ENCODE measurements at places on chromosomes 1 and 21.

GRCh38 chr1:92739669-92740524 lies 45.0 kb downstream of the EVI5 start:
- no peak for DNase-seq

- no peak for DNase-seq
Observed at GRCh38 chr1:229147072-229147471, 123.8 kb upstream of the RAB4A start.

DNA sequence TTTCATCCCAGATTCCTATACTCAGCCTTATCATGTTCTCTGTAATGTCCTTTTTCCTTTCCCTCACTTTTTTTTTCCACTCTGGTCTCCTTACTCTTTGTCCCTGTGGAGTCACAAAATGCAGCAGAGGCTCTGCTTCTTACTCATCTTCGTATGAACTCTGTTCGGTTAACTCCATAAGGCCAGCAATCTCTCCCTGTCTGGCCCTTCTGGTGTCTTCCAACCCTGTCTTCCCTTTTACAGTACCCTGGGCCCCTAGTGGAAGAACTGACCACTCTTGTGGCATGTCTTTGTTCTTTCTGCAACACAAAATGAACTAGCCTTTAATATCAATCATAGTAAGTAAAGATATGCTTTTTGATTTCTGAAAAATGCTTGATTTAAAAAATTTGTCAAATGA lies 7.1 kb downstream of the CD101 start:
- no peak for DNase-seq

DNA sequence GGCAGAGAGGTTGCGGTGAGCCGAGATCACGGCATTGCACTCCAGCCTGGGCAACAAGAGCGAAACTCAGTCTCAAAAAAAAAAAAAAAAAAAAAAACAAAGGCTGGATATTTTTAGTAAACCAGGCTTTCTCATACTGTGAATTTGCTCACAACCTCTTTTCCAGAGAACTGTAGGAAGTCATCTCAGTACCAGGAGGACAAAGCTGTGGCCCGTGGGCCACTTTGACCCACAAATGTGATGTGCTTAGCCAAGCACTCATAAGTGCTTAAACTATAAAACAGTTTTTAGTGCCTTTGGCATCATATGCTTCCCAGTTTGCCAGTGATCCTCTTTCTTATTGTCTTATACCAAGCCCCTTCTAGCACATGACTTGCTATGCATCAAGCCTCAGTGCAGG lies 46.5 kb downstream of the RNF11 start:
- no peak for DNase-seq

DNA sequence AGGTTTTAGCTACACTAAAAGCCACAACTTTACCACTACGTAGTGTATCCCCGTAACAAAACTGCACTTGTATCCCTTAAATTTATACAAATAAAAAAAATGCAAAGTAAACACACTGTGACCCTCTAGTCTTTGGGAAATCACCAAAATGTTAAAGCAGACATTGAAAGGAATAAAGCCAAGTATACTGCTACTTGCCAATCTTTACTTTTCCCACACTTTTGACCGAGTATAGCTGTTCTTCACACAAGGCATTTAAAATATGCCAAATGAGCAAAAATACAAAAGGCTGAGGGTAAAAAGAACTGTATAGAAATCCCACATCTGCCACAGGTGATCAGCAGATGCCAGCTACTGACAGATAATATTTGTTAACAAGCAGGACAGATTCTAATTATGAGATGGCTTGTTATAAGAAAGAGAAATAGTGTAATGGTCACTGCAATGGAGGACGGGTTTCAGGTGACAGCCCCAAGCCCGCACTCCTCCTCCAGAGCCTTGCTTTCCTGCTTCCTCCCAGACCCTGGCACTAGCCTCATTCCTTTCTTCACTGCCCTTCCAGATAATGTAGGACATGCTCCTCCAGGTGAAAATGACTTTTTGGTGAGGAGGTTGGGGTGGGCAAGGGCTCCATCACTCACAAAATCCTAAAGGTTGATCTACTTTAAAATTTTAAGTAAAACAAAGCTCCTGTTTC lies 18.1 kb downstream of the KCNT2 start:
- DNase-seq, result no peak

DNA sequence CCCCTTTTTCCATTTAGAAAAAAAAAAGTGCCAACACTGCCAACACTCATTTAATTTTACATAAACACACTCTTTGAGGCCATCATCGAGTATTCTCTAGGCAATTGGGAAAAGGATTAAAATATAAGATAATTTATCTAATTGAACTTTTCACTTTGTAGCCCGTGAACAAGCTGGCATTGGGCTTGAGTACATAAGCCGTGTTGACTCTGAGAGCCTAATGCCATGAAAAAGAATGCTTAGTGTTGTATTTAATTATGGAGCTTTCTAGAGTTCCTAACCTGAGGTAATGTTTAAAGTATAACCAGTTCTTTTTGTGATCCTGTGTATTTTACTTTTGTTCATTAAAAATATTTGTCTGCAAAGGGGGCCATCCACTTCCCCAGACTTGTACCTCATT lies 193.8 kb downstream of the LYPLAL1 start:
- no peak for DNase-seq

DNA sequence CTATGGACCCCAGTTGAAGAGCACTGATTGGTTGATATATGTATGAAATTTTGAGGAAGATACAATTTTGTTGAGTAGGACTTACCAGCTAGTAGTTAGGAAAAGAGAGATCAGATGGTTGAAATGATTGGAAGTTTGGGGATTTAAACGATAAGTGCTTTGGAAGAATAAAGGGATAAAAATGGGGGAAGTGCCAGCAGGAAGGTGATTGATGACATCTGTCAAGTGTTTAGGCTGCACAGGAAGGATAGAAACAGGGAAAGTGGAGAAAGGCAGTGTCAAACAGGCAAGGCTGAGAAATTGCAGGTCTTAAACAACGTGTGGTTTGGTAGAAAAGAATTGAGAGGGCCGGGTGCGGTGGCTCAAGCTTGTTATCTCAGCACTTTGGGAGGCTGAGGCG lies 22.3 kb downstream of the PDC start:
- DNase-seq, result no peak

DNA sequence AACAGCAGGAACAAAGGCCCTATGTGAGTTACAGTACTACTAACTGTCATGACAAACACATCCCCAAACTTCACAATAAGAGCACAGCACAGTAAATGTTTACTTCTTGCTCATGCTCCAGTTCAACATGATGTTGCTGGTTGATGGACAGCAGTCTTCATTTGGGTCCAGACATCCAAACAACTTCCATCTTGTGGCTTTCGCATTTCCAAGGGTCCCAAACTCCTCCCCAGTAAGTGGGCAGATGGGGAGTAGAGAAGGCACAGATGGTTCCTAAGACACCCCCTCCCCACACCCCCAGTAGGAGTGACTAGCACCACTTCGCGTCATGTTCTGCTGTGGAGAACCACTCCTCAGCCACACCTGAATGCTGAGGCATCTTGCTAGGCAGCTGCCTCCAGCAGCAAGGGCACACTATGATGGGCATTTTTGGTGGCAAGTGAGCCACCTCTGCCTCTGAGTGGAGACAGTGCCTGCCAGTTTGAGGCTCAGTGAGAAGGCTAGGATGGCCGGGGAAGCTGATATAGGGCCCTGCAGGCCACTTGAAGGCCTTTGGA lies 32.7 kb upstream of the CD2 start:
- no peak for DNase-seq

- DNase-seq, result no peak
Observed at GRCh38 chr1:203069030-203069747, 16.6 kb downstream of the MYOG start.

DNA sequence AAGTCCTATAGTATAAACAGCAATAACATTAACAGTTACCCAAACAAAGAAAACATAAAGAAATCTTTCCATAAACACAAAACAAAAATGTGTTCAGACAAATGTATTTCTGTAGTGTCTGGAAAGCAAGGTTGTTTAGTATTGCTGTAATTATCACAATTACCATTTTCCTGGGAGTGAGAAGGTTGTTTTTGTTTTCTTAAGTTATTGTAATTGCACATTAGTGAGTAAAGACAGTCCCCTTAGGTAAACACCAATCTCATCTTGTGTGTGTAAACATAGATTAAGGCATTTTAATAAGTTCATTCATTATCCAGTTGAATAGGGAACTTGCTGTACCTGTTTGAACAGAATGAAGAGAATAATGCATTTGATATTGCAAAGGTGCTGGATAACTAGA lies 356.9 kb upstream of the ADGRL4 start:
- DNase-seq, result no peak

DNA sequence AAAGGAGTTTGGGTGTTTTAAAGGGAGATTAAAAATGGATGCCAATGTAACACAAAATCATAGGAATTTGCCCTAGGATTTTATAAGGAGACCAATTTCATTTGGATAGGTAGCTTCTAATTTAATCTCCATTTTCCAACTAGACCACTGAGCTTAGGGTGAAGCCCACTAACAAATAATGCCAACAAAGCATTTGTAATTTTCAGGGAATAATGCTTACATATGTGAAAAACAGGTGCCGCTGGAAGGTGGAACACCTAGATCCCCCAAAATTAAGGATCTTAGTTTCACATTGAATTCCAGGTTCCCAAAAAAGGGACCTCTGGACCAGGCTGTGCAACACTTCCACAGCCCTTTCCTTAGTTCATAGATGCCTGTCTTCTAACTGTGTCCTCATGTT lies 66.2 kb upstream of the B3GALT5 start:
- no peak for DNase-seq

- DNase-seq, result no peak
Observed at GRCh38 chr1:48967318-48967717, 190.6 kb upstream of the BEND5 start.

- DNase-seq, result no peak
Observed at GRCh38 chr1:101120868-101121267, 95.3 kb upstream of the DPH5 start.

GRCh38 chr1:244968881-244969280 lies 104.5 kb upstream of the HNRNPU start:
- DNase-seq, result no peak

- DNase-seq, result no peak
Observed at GRCh38 chr1:203603940-203604591, 22.6 kb upstream of the ATP2B4 start.

- no peak for DNase-seq
Observed at GRCh38 chr1:195894411-195894810, 713.8 kb downstream of the KCNT2 start.

DNA sequence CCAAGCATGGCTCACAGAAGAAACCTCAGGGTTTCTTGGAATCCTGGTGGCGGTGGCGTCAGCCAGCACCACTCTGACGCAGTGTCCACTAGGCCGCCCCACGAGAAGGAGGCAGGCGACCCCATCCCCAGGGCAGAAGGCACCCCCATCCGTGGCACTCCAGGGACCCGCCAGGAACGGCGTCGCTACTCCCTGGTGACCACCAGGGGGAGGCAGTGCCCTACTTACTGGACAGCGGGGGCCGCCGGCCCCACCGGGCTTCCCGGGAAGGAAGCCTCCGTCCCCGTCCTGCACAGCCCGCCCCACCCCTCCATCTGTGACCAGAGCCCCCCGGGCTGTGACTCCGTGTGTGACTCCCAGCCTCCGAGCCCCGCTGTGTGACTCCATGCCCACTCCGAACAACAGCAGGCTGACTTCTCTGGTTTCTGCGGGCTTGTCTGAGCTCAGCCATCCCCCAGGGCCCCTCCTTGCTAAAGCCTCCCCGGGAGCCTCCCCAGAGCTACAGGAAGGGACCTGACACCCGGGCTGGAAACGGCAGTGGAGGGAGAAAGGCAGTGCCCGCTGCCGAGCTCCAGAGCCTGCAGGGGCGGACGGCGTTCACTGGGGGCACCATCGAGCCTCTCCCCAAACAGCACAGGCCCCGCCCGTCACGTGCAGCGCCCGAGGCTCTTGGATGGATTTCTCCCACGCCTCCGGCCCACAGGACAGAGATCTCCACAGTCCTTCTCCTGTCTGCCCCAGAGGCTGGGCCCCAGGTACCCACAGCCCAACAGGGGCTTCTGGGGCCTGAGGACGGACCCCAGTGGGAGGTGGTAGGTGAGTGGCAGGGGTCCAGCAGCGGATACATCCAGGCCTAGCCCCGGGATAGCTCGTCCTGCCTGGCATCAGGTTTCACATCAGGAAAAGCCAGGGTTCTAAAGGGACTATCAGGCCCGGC lies 21.1 kb downstream of the KIF17 start:
- DNase-seq, result peak; percentile 33

DNA sequence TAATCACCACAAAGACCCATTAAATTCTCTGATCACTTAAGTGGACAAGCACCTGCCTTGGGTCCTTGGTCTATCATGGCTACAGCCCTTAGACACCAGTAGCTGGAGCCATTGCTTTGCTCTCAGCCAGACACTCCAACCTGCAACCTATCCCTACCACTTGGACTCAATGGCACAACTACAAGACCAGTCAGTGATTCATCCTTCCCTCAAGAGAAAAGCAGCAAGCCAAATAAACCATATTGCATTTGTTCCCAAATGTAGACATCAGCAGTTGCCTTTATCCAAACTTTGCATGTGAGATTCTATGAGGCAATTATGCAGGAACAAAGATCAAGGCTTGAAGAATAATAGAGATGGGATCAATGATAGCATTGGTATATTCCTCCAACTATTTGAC lies 263.4 kb downstream of the HHIPL2 start:
- DNase-seq, result no peak
